ENCODE measurements at places on chromosomes 1 and 21.

DNA sequence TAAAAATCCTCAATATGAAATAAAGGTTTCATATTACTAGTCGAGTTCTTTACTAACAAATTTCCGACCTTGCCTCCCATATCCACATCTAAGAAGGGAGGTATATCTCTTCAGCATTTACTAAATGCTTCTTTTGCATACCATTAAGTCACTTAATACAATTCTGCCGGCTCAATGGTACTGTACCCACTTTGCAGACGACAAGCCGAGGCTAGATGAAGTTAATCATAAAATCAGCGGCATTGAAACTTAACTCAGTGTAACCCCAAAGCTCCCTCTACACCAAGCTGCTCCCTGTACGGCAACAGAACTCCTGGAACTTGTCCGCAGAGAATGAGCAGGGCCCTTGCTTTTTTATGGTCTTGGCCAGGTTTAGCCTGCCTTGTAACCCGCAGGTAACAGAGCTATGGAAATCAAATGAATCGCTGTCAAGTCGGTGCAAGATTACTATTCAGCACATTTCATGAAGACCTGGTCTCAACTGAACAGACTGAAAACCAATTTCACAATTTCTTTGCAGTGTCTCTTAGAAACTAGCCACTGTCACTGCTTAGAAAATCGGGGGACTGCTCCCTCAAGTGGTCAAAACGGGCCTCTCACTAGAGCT lies 738 bp downstream of the INTS7 start:
- DNase-seq: no peak

- DNase-seq: no peak
Observed at GRCh38 chr1:29355375-29355774, 119.1 kb downstream of the PTPRU start.

- DNase-seq: no peak
Observed at GRCh38 chr1:58999676-59000075, 215.8 kb upstream of the JUN start.

DNA sequence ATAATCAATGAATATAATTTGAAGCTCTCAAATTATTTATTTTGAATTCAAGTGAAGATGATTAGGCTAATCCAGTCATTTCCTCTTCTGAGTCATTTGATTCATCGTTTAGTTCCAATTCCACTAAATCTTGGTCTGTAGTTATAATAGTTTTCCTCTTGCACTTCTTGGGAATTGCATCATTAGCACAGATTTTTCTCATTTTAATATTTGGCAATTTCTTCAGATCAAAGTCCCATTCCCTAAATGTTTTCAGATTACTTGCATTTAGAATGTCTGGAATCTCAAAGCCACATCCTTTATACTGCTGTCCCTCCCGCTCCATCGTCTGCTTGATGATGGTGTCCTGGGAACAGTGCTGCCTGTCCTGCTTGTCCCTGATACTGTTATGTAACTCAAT lies 43.5 kb downstream of the MAST2 start:
- no peak for DNase-seq

DNA sequence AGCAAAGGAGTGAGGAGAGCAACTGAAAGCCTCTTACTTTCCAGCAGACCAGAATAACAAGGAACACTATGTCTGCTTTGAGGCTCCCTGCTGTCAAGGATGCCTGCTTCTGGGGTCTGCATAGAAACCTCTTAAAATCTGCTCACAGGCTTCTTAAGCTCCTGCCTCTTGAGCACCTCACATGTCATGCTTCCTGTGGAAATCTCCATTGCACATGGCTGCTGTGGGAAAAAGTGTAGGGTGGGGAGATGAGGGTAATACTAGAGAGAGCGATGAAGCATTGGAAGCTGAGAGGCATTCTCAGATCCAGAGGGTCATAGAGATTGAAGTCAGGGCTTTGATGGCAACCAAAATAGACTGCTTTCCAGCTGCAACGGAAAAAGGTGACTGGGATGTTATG lies 6.2 kb upstream of the HLX start:
- no peak for DNase-seq

DNA sequence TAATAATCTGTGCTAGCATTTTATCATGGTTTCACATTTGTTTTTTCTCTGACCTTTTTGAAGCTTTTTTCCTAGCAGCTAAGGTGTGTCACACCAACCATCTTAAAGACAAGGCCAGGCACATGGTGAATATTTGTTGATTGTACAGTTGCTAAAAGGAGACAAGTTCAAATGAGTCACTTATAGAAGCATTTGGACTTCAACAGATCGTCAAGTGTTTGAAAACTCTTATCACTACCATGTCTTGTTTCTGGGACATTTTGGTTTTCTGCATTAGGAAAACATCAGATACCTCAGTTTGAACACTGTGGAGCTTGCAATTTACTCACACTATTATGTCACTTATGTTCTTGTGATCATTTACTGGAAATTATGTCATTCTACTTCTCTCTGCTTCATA lies 407.3 kb downstream of the USP25 start:
- DNase-seq: no peak

DNA sequence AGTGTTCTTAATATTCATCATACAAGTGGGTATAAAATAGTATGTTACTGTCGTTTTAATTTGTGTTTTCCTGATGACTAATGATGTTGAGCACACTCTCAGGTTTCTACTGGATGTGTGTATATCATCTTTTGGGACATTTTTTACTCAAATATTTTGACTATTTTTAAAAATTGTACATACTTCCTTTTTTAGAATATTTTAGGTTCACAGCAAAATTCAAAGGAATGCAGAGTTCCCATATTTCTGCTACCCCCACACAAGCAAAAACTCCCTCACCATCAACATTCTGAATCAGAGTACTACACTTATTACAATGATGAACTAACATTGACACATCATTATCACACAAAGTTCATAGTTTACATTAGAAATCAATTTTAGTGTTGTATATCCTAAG lies 114.5 kb downstream of the DPYD start:
- DNase-seq: no peak

Data from NCI-H187 treated with DMSO at 0.1 percent for 48 hours (cell line).